ENCODE measurements at places on chromosomes 5 and 9.

DNA sequence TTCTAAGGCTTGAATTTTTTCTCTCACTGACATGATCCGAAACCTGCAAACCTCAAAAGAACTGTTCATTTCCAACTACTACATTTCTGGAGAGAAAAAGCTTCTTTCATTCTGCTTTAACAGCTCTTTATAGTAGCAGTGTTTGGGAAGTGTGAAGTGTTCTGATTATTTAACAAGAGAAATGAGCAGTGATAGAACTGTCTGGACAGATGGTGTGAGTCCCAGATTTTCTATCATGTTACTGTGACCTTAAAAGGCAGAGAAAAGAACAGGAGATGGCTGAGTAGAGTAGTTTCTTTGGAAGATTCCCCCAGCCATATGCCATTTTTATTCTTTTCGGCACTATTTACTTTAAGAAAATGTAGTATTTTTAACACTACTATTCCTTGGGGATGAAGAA, 41.3 kb upstream of the TAL2 start:
- DNase-seq: no peak

DNA sequence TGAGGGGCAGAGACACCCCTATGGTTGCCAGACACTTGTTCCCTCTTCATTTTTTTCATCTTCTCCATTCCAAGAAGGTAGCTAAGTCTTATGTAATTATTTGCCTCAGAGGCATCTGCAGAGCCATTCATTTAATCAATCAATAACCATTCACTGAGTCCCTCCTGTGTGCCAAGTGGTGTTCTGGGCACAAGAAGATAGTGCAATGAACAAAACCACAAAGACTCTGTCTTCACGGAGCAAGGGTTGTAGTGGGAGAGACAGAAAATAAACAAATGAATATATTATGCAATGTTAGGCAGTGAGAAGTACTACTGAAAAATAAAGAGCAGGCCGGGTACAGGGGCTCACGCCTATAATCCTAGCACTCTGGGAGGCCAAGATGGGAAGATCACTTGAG, 41.4 kb upstream of the CTNNA1 start:
- DNase-seq: peak; percentile 61

GRCh38 chr5:150412319-150413175, at the start of gene CD74:
CD74 (minus strand) TSS chr5:150412910; CDS start chr5:150412749, 161 bp downstream.
- DNase-seq: peak; percentile 56

- DNase-seq: no peak
Measured at GRCh38 chr5:171639205-171639621, 146.4 kb upstream of the SMIM23 start.

- DNase-seq: peak; percentile 55
Measured at GRCh38 chr9:136485049-136486045, 2.5 kb upstream of the SEC16A start.

GRCh38 chr9:76876098-76876497, 29.8 kb downstream of the PRUNE2 start:
- peak; percentile 31 for DNase-seq

- no peak for DNase-seq
Measured at GRCh38 chr9:32394381-32395049, 10.1 kb downstream of the ACO1 start.

DNA sequence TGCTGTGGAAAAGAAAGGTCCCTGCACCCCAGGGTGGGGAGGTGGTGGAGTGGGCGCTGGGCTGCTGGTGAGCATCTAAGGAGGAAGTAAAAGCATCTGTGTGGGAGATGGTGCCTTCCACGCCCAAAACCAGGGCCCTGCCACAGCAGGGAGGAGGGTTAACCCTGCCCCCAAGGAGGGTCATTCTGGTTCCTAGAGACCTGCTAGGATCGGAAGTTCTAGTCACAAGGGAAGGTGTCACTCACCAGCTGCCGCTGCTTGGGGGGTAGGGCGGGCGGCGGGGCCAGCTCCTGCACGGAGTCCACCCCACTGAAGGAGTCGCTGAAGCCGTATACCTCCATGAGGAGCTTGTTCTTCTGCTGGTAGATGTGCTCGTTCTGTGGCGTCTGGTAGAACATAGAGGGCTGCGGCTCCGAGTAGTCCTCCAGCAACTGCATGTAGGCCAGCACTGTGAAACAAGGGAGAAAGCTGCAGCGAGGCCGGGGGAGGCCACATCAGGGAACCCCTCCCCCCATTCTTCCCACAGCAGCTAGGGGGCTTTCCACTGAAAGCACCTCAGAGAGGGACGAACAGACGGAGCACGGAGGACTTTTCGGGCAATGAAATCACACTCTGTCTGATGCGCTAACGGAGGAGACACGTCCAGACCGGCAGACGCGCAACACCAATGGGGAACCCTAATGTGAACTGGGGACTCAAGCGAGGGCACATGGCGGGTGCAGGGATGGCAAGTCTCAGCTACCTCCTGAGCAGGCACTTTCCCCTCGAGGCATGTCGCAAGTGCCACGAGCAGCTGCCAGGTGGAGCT, 76.4 kb downstream of the PRRT1B start:
- DNase-seq: no peak

DNA sequence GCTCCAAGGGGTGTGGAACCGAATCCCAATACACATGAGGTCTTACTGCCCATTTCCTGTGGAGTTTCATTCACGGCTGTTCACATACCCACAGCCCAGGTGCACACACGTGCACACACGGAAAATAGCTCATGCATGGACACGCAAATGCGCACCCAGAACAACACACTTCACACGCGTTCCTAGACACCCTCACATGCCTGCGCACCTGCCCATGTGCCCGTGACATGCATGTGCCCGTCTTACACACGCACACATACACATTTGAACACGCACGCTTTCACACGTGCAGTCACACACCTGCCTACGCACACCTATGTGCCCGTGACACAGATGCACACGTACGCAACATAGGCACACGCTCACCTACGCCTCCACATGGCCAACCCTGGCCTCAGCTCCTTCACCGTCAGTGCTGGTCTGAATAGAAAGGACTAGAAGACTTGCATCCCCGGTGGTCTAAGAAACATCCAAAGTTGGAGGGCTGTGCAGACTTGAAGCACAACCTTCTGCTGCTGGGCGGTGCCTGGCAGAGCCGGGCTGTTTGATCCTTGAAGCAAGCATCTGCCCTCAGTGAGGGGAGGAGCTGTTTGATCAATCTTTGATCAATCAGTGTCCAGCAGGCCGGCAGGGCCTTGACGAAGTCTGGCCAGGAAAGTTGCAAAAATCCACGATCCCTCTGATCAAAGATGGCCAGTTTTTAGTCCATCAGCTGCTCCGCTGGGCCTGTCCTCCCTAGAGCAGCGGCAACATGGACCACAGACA, 164.7 kb downstream of the OLFM1 start:
- DNase-seq: no peak

DNA sequence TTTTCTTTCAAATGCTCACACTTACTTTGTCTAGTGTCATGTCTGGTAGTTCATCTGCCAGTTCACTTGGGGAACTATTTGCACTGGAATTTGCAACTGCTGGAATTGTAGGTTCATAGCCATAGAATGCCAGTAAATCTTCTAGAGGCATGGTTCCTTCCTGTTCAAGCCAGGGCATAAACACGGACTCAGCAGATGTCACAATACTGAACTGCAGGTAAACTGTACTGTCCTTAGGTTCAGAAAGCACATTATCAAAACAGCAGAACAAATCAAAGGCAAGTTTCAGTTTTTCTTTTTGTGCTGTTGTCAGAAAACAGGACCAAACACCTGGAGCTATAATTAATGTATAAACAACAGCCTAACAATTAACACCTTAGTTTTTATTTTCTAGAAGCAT, 13.1 kb downstream of the MIER3 start:
- DNase-seq: peak; percentile 7

DNA sequence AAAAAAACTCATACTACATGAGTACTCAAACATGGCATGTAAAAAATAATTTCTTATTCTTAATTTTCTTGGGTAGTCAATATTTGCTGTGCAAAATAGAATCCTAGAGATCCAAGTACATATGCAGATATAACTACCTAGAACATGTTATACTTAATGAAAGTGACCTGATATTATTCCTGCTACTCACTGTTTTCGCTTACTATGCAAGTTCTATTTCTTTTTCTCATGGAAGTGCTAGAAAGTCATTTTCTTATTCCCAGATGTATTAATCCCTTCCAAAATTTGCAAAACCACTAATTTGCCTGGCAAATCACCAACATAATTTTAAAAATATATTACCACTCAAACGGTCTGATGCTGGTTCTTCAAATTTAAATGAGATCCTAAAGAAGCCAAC, 19.2 kb upstream of the PLAC8L1 start:
- no peak for DNase-seq

- DNase-seq: no peak
Measured at GRCh38 chr9:130088051-130088450, 34.3 kb downstream of the GPR107 start.

GRCh38 chr9:112863746-112864145, 26.9 kb downstream of the SLC46A2 start:
- no peak for DNase-seq

DNA sequence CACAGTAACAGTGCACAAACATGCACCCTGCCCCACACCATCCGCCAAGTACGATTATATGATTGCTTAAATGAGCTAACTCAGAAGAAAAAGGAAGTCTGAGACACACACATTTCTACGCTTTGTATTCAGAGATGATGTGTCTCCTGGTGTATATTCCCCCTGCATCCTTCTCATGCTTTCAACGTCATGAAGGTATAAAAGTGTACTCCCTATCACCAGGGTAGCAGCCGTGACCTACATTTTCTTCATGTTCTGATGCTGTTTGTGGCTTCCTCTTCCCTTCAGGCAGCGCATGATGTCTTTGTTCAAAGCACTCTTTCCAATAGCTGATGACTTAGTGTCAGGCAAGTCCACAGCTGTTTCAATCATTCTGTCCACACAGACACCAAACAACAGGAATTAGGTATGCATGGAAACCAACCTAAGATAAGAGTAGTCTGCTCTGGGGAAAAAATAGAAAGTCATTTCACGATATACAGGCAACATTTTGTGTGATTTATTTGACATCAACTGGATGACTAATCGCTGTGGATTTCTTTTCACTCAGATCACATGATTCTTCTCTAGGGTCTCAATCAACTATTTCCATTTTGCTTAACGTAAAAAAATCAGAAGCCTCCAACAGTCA, 269.4 kb upstream of the PTGER4 start:
- DNase-seq: peak; percentile 98

- peak; percentile 32 for DNase-seq
Measured at GRCh38 chr9:133569891-133570690, 35.6 kb downstream of the ADAMTSL2 start.

DNA sequence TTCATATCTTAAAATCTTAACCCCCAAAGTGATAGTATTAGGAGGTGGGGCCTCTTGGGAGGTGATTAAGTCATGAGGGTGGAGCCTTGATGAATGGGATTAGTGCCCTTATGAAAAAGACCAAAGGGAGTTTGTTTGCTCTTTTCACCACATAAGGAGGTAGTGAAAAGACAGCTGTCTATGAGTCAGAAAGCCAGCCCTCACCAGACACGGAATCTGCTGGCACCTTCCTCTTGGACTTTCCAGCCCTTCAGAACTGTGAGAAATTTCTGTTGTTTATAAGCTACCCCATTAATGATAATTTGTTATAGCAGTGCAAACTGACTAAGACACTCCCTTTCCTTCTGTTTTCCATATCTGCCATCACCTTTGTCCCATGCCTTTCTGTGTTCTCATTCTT, 20.8 kb downstream of the IFNB1 start:
- DNase-seq: peak; percentile 48

DNA sequence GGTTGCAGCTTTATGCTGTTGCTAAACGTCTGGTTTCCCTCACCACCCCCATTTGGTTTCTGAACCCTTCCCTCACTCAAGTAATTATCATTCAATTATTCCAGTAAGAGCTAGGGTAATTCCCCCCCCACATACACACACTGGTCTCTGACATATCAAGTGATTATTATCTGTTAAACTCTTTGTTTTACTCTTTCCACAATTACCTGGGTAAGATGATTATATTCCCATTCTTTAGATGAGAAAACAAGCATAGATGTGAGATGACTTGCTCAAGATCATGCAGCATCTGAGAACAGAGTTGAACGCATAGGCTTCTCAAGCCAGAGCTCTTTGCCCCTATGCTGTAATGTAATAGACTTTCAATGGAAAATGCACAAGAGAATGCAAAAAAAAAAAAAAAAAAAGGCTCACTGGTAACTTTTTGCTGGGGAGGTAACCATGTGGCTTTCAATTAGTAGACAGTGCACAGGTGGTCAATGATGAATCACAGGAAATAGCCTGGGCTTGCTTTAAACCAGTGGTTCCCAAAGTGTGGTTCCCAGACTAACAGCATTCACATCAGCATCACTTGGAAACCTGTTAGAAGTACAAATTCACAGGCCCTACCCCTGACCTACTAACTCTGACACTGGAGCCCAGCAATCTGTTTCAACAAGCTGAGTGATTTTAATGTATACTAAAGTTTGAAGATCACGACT, 87.6 kb downstream of the PIK3R1 start:
- DNase-seq: peak; percentile 59

GRCh38 chr9:80500300-80500699, 928.5 kb downstream of the TLE4 start:
- no peak for DNase-seq

DNA sequence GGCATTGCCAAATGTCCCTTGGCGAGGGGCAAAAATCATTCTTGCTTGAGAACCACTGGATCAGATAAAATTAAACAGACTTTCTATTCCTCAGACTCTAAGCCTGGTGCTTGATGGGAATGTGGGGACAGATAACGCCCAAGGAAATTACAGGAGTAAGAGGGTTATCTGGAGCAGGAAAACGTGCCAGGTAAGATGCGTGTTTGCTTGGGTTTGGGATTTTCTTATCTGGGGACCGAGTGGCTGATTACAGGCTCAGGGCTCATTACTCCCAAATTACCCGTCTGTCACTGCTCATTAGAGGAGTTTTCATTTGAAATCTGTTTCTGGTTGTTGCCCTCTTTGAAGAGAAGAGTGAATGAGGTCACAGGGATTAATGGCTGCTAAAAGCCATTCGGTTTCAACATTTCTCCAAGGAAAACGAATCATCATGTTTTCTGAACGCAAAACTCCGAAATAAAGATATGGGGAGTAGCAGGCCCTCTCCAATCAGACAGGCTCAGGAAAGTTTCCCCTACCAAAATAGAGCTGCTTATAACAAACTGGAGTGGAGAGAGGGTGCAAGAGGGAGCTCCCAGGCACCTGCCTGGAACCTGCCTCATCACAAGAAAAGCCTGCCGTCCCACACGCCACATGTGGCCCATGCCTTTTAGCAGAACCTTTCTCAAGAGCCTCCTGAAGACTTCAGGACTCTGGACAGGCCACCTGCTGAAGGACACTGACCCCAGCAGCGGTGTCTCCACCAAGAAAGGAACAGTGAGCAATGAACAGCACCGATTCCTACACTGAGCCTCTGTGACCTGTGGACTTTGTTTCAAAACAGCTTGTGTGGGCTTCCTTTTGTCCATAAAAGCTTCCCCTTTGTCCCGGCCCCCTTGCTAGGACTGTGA, 136.4 kb downstream of the ICE1 start:
- DNase-seq: no peak
